ENCODE measurements at places on chromosomes 2 and 18. TPM values are rescaled to one million over a fixed set of nuclear protein-coding genes. Genes with fewer than 3 reads are reported as not detected.

- DNase-seq = no peak
These were observed 397.8 kb downstream of the NBAS start for GRCh38 chr2:15163326-15163725.

- DNase-seq = no peak
These were observed 92.6 kb downstream of the ITGB1BP1 start for GRCh38 chr2:9330612-9331270.

GRCh38 chr18:12246849-12247808 lies 7.0 kb upstream of the CIDEA start:
- DNase-seq = no peak

REG1B gene
- total RNA-seq = not detected

- DNase-seq = peak; percentile 51
These were observed 68.7 kb downstream of the DNAJC10 start for GRCh38 chr2:182784777-182785176.

LRRTM1 gene
- total RNA-seq = not detected

GRCh38 chr2:149587950-149588487 lies 444 bp upstream of the MMADHC start:
- DNase-seq = no peak

- DNase-seq = no peak
These were observed 36.6 kb upstream of the LNPK start for GRCh38 chr2:176038694-176039093.

GRCh38 chr2:217943446-217944321 lies 59.1 kb downstream of the TNS1 start:
- peak; percentile 64 for DNase-seq

- peak; percentile 12 for DNase-seq
These were observed 408.9 kb downstream of the LRATD1 start for GRCh38 chr2:15041429-15041837.

GRCh38 chr2:145573608-145574007 lies 1053.7 kb upstream of the ZEB2 start:
- no peak for DNase-seq

DNA sequence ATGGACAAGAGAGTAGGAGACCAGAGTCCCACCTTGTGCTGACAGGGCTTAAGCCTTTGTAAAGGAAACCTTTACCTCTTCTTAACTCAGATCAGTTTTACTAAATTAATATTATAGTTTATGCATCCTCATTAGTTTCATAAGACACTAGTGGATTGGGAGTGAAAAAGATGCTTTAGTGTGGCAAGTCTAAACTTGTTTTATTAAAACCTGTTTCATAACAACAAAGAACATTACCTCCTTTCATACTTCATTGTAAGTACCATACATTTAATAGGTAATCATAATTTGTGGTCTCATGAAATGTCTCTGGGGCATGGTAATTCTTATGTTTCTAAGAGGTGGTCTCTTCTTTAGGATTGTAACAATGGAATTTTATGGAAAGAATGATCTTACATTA lies 63.4 kb downstream of the PIKFYVE start:
- no peak for DNase-seq

- no peak for DNase-seq
These were observed 64.7 kb downstream of the DGKD start for GRCh38 chr2:233418761-233419546.

- DNase-seq = no peak
These were observed 77.1 kb upstream of the TGFA start for GRCh38 chr2:70630761-70631160.

DNA sequence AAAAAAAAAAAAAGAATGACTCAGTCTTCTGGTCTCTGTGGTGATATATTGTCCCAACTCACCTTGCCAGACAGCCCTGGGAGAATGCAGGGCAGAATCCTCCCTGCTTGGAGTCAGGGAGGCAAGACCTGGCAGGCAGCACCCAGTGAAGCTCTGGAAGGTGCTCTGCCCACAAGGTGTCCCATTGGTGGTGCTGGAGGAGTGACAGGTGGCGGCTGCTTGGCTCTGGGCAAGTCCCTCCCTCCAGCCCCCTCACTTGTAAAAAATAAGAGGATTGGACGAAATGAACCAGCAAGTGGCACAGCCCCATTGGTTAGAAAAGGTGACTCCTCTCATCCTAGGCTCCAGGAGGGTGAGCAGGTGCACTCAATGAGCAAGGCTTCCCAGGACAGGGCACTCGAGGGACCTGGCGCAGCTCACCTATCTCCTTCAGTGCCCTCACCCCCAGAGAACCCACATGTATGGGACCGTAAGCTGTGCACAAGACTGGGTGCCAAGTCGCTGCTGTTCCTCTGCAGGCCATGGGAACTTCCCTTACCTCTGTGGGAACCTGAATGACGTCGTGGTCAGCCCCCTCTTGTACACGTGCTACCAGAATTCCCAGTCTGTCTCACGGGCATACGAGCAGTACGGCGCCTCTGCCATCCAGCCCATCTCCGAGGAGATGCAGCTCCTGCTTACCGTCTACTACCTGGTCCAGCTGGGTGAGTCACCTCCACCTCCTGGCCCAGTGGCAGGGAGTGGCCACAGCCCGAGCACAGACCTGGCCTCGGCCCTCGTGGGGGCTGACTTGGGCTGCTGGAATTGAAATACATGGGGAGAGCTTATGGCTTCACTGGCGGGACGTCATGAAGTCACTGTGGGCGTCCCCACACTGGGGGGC lies 54.6 kb downstream of the GREB1 start:
- no peak for DNase-seq

- DNase-seq = no peak
These were observed 480.0 kb upstream of the HS6ST1 start for GRCh38 chr2:128798502-128799283.

GRCh38 chr2:180463608-180464007 lies 456.5 kb upstream of the CWC22 start:
- DNase-seq = no peak

DNA sequence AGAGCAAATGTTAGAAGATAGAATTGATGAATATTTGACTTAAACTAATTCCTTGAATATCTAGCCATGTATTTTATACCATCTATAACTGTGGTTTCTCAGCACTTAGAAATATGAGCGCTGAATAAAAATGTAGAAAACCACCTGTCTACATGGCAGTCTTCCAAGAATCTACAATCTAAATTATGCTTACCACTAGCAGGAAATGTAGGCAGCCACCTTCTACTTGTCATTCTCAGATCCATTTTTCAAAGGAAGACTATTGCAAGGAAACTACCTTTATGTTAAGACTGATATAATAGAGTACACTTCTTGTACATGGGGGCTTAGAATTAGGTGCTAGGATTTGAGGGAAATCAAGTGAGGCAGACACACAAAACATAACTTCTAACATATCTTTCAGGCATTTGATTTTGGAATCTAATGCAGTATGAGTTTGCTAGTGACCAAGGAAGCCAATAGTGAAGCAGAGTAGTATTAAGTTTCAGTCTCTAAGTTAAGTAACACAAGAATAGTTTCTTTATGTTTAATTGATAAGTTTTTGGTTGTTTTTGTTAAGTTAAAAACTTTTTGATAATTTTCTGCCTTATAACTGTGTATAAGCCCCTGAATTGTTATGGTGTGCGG lies 175.9 kb upstream of the ITGA4 start:
- peak; percentile 13 for DNase-seq

DNA sequence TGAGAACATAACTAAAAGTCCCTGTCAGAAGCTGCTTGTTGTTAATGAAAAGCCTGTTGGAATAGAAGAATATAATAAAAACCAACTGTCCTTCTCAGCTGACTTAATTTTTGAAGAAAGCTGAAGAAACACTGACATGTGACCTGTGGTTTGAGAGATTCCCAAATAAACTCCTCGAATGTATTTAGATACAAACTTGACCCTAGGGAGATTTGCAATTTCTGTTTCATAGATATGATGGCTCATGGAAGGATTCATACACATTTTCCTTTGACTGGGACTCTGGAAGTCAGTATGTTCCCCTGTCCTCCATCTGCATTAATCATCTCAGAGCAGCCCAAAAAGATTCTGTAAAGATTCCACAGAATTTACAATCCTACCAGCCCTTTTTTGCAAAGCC lies 195.1 kb downstream of the TMEM247 start:
- DNase-seq = peak; percentile 47

DNA sequence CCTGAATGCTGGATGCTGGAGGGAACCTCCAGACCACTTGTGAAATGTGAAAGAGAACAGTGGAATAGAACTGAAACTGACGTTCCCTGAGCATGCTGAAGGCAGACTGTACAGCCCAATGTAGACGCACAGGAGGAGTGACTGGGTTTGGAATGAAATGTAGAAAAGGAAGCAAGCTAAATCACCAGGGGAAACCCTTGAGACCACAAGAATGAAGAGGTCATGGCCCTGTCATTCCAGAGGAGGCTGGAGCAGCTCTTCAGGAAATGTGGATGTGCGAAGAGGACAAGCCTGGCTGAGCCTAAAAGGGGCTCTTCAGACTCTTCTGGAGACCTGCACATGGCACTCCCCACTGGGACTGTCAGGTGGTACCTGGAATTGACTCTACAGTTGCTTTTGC lies 118.5 kb upstream of the ALPP start:
- DNase-seq = peak; percentile 91

DNA sequence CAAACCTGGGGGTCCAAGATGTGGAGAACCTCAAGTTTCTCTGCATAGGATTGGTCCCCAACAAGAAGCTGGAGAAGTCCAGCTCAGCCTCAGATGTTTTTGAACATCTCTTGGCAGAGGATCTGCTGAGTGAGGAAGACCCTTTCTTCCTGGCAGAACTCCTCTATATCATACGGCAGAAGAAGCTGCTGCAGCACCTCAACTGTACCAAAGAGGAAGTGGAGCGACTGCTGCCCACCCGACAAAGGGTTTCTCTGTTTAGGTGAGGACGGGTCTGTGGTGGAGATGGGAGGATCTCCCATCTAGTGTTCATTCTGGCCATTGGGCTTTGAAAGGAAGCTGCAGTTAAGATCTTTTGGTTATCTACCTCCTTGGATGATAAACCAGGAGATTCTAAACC lies 2.9 kb downstream of the CASP10 start:
- DNase-seq = no peak

GRCh38 chr2:196970099-196970498 lies 43.6 kb upstream of the PGAP1 start:
- no peak for DNase-seq

DNA sequence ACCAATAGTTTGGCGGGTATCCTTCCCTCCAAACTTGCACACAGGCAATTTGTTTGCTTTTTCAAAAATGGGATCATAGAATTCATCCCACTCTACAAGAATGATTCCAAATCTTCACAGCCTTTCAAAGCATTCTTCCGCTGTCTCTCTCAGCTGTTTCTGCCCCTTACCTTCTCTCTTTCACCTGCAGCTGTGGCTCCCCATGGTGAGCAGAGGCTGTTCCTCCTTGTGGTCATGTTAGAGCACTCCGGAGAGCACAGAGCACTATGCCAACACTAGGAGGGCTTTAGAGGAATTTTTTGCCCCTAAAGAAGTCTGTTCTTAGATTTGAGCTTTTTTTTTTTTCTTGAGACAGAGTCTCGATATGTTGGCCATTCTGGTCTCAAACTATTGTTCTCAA lies 30.4 kb downstream of the MTHFD2 start:
- DNase-seq = no peak

DYNAP gene
- not detected for total RNA-seq

- DNase-seq = no peak
These were observed 12.8 kb upstream of the TMEM18 start for GRCh38 chr2:689877-690510.

GRCh38 chr18:7856733-7857132 lies 289.6 kb downstream of the PTPRM start:
- DNase-seq = no peak

- DNase-seq = no peak
These were observed 121.4 kb upstream of the MAP3K20 start for GRCh38 chr2:172953970-172954852.

FOXI3 gene
- total RNA-seq = not detected

AGAP1 gene
- total RNA-seq = 14.8 TPM

OTOS gene
- not detected for total RNA-seq

AP1S3 gene
- 1.8 TPM for total RNA-seq

DNA sequence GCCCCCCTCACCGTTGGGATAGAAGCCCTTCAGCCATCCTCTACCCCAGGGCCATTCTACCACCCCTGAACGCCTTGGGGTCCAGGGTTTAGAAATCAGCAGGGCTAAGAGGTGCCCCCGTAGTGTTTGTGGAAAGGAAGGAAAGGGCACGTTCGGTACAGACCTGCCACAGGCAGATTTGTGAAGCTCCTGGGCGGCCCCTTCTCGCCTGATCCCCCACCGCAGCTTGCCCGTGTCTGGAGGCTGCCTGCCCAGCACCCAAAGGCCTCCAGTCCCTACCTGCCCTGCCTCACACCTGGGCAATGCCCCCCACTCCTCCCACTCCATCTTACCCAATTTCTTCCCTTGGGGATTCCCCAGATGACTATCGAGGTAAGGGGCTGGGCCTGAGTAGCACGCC lies 21.2 kb downstream of the ATP6V1C2 start:
- no peak for DNase-seq

ADCYAP1 gene
- total RNA-seq = not detected

- no peak for DNase-seq
These were observed 21.3 kb upstream of the SPP2 start for GRCh38 chr2:234029150-234029733.

DNA sequence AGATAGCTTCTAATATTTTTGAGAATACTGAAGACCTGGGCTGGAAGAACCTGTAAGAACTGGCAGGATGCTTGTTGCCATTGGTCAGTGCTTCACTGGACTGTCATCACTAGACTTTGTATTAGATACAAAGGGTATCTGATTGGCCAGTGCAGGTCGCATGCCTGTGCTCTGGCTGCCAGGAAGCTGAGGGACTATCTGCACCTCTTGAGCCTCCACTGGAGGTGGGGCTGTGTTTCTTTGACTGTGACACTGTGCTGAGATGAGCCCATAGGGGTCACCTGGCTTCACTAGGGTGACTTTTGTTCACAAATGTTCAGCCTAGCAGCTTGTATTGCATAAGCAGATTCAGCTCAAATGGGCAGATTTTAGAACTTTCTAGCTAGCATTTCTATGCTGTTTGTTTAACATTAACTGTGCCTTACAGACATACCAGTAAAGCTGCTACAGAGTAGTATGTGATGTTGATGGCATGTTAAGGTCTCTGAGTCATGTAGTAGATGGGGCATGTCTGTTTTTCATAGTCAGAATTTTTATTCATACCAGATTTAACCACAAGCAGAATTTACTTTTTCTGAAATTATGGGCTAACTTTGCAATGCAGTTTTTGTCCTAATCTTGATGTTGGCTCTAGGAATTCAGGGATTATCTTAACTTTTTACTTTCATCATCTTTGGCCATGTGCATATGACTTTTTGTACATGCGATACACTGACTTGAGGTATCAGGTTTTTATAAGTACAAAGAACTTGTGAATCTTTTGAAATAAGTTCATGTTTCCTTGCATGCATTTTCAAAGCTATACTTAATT lies 56.1 kb downstream of the RHBDD1 start:
- DNase-seq = peak; percentile 67

DNA sequence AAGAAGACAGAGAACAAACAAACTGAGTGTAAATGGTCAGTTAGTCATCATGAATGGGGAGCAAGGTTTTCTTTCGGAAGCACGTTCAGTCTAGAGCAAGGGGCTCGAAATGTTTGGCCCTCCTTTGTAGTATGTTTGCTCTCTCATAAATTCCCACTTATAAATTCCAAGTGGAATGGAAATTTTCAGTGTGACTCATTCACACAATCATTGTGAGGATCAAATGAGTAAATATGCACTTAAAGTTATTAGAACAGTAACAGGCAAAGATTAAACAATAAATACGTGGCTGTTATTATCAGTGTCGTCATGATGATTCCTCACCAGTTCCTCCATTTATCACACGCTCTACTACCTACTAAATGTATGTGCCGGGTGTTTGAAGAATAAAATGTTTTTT lies 10.5 kb downstream of the CNGA3 start:
- no peak for DNase-seq

NLRC4 gene
- total RNA-seq = not detected

POTEI gene
- not detected for total RNA-seq

Measured in LHCN-M2 (cell line).